ENCODE measurements at places on chromosomes 5 and 9. TPM values are rescaled to one million over a fixed set of nuclear protein-coding genes. Genes with fewer than 3 reads are reported as not detected.

The SLC6A7 gene
- not detected for total RNA-seq

The C5orf34 gene
- total RNA-seq: 2.3 TPM

The CDC20B gene
- not detected for total RNA-seq

The PCDHGB1 gene
- total RNA-seq: 2.9 TPM

The CDH12 gene
- not detected for total RNA-seq

The PIP5KL1 gene
- 3.0 TPM for total RNA-seq

DNA sequence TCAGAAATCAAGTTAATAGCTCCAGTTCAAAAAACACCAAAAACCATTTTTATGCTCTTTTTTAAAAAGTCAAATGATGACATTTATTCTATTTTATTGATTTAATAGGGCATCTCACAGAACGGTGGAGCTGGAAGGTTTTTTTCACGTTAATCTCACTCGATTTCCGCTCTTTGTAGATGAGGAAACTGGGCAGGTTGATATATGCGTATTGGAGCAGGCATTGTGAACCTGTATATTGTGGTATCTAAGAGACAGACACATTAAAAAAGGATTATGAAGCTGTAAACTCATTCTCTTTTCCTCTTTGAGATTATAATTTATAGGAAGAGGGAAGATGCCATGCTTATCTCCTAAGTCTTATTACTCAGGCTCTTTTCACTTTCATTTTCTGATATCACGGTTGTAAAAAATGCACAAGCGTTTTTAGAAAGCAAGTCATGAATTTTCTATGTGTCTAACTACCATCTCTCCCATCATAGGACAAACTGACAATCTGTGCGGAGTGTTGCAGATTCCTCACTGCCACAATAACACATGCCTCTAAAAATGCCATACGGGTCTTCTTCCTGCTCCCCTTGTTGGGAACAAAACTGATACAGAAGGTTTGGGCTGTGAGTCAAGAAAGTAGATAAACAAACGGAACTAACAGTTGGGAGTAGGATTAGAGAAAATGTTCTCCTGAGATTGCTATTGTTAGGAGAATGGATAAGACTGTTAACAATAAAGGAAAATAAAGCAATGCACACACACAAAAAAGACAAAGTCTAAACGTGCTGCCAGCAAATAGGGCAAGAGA lies 1997.7 kb downstream of the MAT2B start:
- DNase-seq: no peak

- no peak for DNase-seq
These were observed 1499.0 kb downstream of the EFNA5 start for GRCh38 chr5:106171708-106172107.

- DNase-seq: peak; percentile 67
These were observed at the start of gene FAM169A for GRCh38 chr5:74865804-74866595. FAM169A (minus strand) TSS chr5:74866387; CDS start chr5:74841676, 24,711 bp downstream.

- no peak for DNase-seq
These were observed 1294.2 kb downstream of the EFNA5 start for GRCh38 chr5:106376522-106376921.

GRCh38 chr5:171961117-171961516 lies 45.3 kb downstream of the FBXW11 start:
- DNase-seq: no peak

DNA sequence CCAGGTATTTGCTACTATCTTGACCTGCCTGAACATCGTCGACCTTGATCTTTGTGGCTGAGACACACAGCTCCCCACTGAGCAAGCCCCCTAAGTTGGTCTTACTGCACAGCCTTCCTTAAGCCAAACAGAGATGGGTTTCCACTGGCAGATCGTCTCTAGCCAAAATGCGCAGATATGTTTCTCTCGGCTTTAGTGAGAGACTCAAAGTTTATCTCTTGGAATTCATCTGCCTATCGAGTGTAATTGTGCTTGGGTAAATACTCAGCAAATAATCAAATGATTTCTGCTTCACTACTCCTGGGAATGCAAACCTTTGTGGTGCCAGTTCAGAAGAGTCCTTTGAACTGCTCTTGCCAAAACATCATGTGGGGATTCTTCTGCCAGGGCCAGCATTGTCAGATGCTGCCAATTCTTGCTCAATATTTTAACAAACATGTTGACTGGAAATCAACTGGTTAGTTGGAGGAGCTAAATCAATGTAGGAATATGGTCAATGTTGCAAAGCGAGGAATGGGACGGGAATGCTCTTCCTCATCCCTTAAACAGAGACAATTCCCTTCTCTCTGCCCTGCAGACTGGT lies 141.2 kb upstream of the SLC28A3 start:
- DNase-seq: no peak

- DNase-seq: no peak
These were observed 61.2 kb upstream of the SELENOP start for GRCh38 chr5:42872865-42873264.

DNA sequence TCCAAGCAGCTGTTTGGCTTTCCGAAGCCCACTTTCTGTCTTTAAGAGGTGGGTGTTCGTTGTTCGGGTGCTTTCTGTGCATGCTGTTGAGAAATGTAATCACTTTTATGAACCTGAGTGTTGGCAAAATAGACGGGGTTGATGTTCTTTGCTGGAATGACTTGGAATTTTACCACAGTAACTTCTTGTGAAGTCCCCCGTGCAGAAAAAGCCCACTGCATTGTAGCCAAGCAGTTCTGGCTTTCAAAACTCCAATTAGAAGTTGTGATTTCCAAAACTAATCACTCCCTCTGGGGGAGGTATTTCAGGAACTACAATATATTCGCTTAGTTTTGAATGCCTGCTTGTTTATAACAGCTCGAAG lies 111.1 kb downstream of the PAM start:
- DNase-seq: peak; percentile 70

All from kidney (tissue), 22 donors.